ENCODE measurements at places on chromosomes 11 and 22.

- DNase-seq = peak; percentile 89
These were observed at the start of gene PPP1R14B for GRCh38 chr11:64246871-64247728. TSS of gene PPP1R14B (minus strand) at chr11:64246943. CDS start at chr11:64246673, 270 bp downstream.

- DNase-seq = peak; percentile 50
These were observed 98.3 kb upstream of the CHRM4 start for GRCh38 chr11:46489656-46490560.

GRCh38 chr22:40156001-40156516 is 21.7 kb upstream of the TNRC6B start:
- DNase-seq = peak; percentile 61

DNA sequence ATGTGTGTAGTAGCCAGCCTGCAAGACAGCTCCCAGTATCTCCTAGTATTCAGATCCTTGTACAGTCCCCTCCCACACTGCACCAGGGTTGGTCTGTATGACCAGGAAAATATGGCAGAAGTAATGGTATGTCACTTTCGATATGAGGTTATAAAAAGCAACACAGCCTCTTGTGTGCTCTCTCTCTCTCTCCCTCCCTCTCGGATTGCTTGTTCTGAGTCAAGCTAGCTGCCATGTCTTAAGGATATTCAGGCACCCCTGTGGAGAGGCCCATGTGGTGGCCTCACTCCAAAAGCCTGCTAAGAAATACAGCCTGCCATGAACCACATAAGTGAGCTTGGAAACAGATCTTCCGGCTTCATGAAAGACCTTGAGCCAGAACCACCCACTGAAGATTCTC is 25.4 kb downstream of the FXYD6 start:
- DNase-seq = peak; percentile 59

GRCh38 chr11:128756469-128756868 is 62.6 kb downstream of the FLI1 start:
- DNase-seq = no peak

DNA sequence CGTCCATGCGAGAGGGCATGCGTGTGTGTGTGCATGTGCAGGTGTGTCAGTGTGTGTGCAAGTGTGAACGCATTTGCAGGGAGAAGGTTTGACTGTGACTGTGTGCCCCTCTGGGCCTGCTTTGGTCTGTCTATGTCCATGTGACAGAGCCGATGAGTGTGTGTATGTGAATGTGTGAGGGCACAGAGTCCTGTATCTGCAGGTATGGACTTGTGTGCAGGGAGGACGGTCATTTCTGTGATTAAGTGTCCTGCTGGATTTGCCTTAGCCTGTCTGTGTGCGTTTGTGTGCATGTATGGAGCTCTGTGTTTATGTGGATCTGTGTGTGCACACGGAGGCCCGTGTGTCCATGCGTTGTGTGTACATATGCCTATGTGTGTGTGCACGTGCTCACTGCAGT is 5.4 kb downstream of the EMID1 start:
- DNase-seq = no peak

- no peak for DNase-seq
These were observed 199.3 kb downstream of the TBC1D22A start for GRCh38 chr22:46961591-46962295.

DNA sequence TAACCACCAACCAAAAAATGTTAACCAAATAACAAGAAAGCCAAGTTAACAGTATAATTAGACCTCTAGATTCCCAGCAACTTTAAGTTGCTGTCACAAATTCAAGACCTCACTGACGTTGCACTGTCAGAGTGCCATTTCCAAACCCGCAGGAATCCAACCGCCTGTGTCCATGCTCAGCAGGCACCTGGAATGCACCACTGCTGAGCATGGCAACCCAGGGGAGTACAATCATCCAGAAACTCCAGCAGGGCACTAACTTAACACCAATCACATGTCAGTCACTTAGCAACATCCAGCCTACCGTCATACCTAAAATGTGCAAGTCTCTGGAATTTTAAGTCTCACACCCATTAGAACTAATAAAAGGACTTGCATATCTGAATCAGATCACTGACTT is 48.8 kb downstream of the SMCO4 start:
- peak; percentile 24 for DNase-seq

DNA sequence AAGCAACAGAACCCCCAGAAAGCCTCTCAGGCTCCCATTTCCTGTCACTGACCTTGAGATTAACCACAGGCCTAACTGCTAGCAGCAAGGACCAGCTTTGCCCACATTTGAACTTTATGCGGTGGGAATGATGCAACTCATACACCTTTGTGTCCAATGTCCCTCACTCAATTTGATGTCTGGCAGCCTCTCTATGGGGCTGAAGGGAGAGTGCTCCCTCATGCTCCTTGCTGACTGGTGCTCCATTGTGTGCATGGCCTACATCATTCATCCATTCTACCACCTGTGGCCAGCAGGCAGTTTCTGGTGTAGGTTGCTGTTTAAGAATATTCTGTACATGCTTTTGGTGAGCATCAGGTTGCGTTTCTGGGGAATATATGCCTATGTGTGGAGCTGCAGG is 31.9 kb downstream of the KCNQ1OT1 start:
- no peak for DNase-seq

DNA sequence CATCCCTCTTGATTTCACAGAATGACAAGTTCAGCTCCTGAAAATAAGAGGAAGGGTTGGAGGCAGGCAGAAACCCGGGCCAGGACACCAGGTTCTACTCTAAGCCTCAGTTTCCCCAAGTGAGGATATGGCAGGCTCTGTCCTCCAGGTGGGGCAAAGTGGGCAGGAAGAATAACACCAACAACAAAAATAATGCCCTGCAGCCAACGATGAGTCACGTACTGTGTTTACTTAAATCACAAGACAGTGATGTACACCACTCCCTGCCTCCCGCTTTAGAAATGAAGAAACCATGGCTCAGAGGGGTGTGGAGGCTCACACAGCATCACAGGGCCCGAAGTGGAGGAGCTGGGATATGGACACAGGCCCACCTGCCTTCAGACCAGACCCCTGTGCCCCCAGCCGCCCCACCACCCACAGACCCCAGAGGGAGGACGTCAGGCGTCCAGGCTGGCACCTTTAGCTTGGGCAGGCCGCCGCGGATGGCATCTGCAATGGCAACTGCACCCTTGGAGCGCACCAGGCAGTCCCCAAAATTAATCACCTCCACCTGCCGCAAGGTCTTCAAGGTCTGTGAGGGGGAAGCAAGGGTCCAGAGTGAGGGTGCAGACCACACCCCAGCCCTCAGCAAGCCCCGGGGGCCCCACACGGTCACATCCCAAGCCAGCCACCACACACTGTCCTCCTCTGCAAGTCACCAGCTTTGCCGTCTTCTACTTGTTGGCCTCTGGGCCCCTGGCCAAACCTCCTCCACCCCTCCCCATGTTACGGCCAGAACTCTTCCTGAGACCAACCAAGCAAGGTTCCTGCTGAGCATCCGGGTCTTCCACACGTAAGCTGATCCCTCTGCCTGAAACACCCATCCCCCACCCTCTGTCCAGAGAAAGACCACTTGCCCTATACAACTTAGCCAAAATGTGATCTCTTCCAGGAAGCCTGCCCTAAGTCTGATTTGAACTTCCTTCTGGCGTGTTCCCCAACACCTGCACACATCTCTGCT is 15.8 kb upstream of the CHADL start:
- DNase-seq = no peak

DNA sequence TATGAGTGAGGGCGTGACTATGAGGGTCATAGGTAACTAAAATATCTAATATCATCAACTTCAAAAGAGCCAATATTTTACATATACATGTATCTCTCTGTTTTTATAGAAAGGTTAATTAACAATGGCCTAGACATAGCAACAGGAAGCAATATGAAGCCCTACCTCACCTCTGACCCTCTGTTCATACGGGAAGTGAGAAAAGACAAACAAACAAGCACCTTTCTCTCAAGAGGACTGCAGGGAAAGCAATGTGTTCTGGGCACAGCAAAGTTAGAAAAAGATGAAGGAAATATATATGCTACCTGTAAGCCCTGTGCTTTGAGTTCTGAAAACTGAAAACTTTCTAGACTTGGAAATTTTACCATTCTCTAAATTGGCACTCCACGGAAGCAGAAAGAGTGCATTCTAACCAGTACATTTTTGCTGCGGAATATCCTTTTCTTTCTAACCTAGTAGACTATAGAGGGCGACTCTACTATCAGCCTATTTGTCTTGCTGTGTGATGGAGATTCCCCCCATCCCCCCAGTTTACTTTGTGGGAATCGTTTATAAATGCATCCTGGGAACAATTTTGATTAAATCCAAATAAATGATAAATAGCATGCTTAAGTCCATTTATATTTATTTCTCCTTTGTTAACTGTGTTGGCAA is 830.4 kb upstream of the FAT3 start:
- no peak for DNase-seq

GRCh38 chr11:111745719-111746504 is 20.3 kb downstream of the PPP2R1B start:
- peak; percentile 61 for DNase-seq

- no peak for DNase-seq
These were observed 20.1 kb upstream of the CUL5 start for GRCh38 chr11:107988397-107989158.

- DNase-seq = no peak
These were observed 81.9 kb upstream of the PGR start for GRCh38 chr11:101211407-101211975.

GRCh38 chr11:126432525-126432924 is 77.0 kb downstream of the ST3GAL4 start:
- no peak for DNase-seq

DNA sequence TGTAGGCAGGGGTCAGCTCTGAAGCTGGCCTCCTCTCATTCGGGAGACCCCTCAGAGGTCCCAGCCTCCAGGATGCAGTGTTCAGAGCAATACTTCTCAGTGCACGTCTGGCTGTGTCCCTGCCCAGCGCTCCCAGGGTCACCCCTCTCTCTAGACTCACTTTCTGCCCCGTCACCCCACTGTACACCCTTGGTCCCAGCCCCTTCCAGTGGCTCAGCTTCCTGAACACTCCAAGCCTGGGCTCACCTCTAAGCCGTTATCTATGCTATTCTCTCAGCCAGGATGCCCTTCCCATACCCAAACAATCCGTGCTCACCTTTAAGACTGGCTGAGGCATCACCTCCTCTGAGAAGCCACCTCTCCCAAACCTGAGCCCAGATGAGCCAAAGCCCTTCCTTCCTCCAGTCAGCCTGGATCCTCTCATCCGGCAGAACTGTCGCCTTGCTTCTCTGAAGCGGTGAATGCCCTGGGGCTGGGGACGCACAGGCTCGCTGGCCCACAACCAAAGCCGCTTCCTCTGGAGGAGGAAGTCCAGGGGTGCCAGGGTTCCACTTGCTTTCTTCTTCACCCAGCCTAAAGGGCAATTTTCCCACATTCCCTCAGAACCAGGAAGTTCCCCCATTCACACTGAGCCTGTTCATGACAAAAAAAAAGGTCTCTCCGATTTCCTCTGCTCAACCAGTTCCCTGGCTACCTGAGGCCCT is 13.7 kb upstream of the CDKN1C start:
- no peak for DNase-seq

DNA sequence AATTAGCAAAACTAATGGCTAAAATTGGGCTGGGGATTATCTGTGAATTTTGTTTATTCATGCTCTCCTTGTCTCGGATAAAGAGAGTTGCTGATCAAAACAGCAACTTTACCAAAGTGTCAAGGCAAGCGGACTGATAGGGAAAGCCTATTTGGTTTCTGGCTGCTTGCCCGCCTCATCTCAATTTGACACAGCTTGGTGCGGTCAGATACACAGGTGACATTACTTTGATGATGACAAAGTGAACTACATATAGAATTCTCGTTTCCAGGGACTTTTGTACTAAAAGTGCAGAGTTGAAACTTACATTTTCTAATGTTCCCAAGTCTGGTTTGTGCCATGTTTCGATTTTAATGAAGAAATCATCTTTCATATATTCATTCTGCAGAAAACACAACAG is 22.8 kb downstream of the PITPNB start:
- DNase-seq = no peak

- no peak for DNase-seq
These were observed 540.9 kb downstream of the TBC1D22A start for GRCh38 chr22:47303161-47303890.

DNA sequence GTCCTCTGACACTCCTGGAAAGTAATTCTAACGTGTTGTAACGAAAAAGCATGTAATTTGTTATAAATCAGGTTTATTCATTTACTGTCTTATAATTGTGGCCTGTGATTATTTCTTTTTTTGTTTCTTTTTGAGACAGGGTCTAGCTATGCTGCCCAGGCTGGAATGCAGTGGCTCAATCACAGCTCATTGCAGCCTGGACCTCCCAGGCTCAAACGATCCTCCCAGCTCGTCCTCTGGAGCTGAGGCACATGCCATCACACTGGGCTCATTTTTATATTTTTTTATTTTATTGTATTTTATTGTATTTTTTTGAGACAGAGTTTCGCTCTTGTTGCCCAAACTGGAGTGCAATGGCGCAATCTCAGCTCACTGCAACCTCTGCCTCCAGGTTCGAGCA is 15.9 kb downstream of the DENND5A start:
- no peak for DNase-seq

GRCh38 chr11:83709434-83709833 is 423.3 kb upstream of the CCDC90B start:
- no peak for DNase-seq
